ENCODE measurements at places on chromosomes 6 and 20.

- peaks cover 32% of the 10 kb centered on the region for H3K27me3 ChIP-seq
- no peaks in the 10 kb centered on the region for H3K4me1 ChIP-seq
- no peak overlapping the region for H3K27ac ChIP-seq
- no peak for DNase-seq
- H3K36me3 ChIP-seq, result no peaks in the 10 kb centered on the region
Observed at GRCh38 chr20:46545077-46545826, 5.2 kb downstream of the OCSTAMP start.

GRCh38 chr6:16292942-16293341 lies 54.6 kb downstream of the GMPR start:
- no peaks in the 10 kb centered on the region for H3K36me3 ChIP-seq
- DNase-seq, result no peak
- no peaks in the 10 kb centered on the region for H3K27me3 ChIP-seq
- no peak overlapping the region for H3K4me3 ChIP-seq
- no peak overlapping the region for H3K27ac ChIP-seq

DNA sequence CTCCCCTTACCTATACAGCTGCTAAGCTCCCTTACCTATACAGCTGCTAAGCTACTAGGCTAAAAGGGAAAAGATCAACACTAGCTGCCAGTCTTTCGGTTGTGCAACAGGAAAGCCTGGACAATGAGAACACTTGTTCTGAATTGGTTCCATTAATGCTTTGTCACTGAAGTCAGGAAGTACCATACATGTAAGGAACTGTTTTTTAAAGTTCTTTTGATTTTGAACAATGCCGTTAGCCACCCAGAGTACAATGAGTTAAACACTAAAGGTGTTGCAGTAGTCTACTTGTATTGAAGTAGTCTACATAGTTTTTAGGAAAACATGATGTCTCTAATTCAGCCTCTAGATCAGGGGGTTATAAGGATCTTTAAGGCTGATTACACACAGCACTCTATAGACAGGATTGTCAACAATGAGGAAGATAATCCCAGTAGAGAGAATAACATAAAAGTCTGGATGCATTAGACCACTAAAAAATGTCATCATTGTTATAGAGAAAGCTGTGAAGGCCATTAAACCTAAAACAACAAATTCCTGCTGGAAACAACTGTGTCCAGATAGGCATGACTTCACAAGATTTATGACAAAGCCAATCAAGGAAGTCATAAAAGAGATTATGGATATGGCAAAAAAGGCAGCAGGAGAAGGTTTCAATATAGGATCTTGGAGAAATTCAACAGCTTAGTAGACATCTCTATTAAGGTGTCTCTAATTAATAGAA lies 306.3 kb downstream of the PHF3 start:
- H3K4me1 ChIP-seq, result peaks cover 7% of the 10 kb centered on the region
- H3K4me3 ChIP-seq, result no peak overlapping the region
- no peak overlapping the region for H3K27ac ChIP-seq
- H3K36me3 ChIP-seq, result no peaks in the 10 kb centered on the region

- no peaks in the 10 kb centered on the region for H3K36me3 ChIP-seq
- peak; percentile 55 for DNase-seq
Observed at GRCh38 chr6:33808641-33809180, 4.9 kb upstream of the MLN start.

DNA sequence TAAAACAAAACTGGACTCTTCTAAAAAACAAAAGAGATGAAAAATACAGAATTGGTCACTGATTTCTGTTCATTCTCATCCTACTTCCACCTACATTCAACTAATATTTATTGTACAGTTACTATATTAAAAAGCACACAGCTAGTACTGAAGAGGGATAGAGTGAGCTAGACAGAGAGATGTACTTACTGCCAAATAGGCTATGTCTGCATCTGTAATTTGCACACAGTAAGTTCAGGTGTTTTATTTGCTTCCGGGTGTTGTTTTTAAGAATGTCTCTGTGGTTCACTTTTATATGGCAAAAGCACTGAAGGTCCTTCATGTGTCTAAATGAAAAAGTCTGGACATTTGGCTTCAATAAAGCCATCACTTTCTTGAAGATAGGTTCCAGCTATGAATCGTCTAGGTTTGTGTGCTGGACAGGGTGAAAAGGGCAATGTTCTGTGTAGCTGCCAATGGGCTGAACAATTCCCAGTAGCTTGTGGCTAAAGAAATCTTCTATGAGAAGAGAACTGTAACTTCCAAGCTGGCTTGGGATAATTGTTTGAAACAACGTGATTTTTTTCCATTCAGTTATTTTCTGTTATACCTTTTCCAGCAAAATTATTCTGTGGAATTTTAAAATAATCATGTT lies 47.3 kb downstream of the EPB41L2 start:
- no peaks in the 10 kb centered on the region for H3K27me3 ChIP-seq
- H3K36me3 ChIP-seq, result no peaks in the 10 kb centered on the region

- H3K4me3 ChIP-seq, result no peak overlapping the region
- no peak overlapping the region for H3K27ac ChIP-seq
- no peak for DNase-seq
- H3K27me3 ChIP-seq, result peaks cover 4% of the 10 kb centered on the region
- H3K4me1 ChIP-seq, result no peaks in the 10 kb centered on the region
Observed at GRCh38 chr6:35954333-35954732, 33.4 kb upstream of the SRPK1 start.

GRCh38 chr20:14744723-14745122 lies 407.3 kb upstream of the FLRT3 start:
- H3K36me3 ChIP-seq, result no peaks in the 10 kb centered on the region
- no peak for DNase-seq
- no peak overlapping the region for H3K27ac ChIP-seq

GRCh38 chr6:148438632-148439031 lies 96.0 kb downstream of the SASH1 start:
- H3K4me1 ChIP-seq, result peaks cover 22% of the 10 kb centered on the region
- no peak overlapping the region for H3K4me3 ChIP-seq
- DNase-seq, result no peak
- H3K36me3 ChIP-seq, result no peaks in the 10 kb centered on the region
- H3K27ac ChIP-seq, result no peak overlapping the region
- no peaks in the 10 kb centered on the region for H3K27me3 ChIP-seq

DNA sequence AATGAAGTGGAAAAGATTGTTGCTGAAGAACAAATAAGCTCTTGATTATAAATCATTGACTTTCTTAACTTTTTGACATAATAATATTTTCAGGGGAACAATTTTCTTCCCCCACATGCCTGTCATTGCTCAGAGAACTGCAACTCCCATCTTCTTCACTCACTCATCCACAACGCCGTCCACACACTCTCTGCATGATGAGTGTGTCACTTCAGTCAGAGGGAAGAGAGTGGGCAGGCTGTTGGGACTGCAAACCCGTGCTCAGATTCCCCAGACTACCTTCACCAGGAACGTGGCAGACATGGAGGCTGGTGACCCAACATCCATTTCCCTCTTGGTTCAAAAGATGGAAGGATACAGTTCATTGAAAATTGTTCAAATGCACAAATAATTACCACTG lies 650.8 kb downstream of the PRKN start:
- no peaks in the 10 kb centered on the region for H3K27me3 ChIP-seq
- H3K4me3 ChIP-seq, result no peak overlapping the region
- no peak for DNase-seq
- H3K36me3 ChIP-seq, result no peaks in the 10 kb centered on the region
- H3K27ac ChIP-seq, result no peak overlapping the region
- H3K4me1 ChIP-seq, result no peaks in the 10 kb centered on the region

GRCh38 chr20:33791959-33792597 lies 19.1 kb upstream of the CHMP4B start:
- H3K36me3 ChIP-seq, result no peaks in the 10 kb centered on the region
- DNase-seq, result peak; percentile 69
- H3K4me1 ChIP-seq, result no peaks in the 10 kb centered on the region
- H3K4me3 ChIP-seq, result no peak overlapping the region
- H3K27me3 ChIP-seq, result no peaks in the 10 kb centered on the region

DNA sequence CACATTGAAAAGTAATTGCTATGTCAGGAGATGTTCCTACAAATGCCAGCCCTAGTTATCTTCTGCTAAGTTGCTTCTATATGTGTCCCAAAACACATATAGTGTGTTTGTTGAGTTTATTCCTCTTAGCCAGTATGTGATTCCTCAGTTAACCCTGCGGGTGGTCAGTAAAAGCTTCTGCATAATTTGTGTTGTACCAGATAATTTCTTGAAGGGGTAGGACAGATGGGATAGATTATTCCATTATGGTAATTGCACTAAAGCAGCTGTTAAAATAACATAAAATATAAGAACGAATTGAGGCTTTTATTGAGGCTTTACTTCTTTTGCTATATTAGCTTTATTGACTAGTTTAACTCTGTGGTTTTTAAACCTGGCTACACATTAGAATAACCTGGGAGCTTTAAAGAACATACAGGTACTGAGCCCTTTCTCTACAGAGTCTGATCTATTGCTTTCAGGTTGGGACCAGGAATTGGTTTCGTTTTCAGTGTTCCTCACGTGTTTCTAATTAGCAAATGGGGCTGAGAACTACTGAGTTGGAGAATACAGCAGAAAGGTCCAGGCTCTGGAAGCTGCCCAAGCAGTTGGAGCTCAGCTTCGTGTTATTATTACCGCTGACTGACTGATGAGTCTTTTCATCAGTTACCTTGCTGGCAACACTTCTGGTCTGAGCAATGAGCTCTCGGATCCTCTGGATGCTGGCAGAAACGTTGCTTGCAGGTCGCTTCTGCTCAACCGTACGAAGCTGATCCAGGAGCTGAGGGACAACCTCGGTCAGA lies 56.9 kb downstream of the FAM229B start:
- H3K27me3 ChIP-seq, result no peaks in the 10 kb centered on the region
- H3K36me3 ChIP-seq, result no peaks in the 10 kb centered on the region
- peak overlapping the region; percentile 22 for H3K4me3 ChIP-seq
- DNase-seq, result peak; percentile 60
- no peak overlapping the region for H3K27ac ChIP-seq

DNA sequence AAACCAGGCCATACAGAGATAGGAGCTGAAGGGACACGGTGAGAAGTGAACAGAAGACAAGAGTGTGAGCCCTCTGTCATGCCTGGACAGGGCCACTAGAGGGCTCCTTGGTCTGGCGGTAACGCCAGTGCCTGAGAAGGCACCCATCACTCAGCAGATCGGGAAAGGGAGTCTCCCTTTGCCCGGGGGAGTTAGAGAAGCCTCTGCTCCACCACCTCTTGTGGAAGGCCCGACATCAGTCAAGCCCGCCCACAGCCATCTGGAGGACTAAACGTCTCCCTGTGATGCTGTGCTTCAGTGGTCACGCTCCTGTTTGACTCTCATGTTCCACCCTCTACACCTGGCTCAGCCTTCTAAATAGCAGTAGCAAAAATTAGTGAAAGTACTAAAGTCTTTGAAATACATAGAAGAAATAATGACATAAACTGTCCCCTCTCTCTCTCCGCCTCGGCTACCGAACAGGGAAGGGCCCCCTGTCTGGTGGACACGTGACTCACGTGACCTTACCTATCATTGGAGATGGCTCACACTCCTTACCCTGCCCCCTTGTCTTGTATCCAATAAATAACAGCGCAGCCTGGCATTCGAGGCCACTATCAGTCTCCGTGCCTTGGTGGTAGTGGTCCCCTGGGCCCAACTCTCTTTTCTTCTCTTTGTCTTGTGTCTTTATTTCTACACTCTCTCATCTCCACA lies 66.7 kb downstream of the RPP21 start:
- peaks cover 65% of the 10 kb centered on the region for H3K27me3 ChIP-seq
- no peak overlapping the region for H3K4me3 ChIP-seq
- no peak overlapping the region for H3K27ac ChIP-seq
- H3K4me1 ChIP-seq, result no peaks in the 10 kb centered on the region
- no peaks in the 10 kb centered on the region for H3K36me3 ChIP-seq

GRCh38 chr6:35359744-35360348 lies 17.5 kb downstream of the PPARD start:
- H3K4me1 ChIP-seq, result peaks cover 14% of the 10 kb centered on the region
- DNase-seq, result no peak
- no peak overlapping the region for H3K4me3 ChIP-seq
- no peak overlapping the region for H3K27ac ChIP-seq
- no peaks in the 10 kb centered on the region for H3K36me3 ChIP-seq
- H3K27me3 ChIP-seq, result no peaks in the 10 kb centered on the region

- peak; percentile 37 for DNase-seq
- H3K27me3 ChIP-seq, result no peaks in the 10 kb centered on the region
- no peak overlapping the region for H3K4me3 ChIP-seq
- peaks cover 85% of the 10 kb centered on the region for H3K36me3 ChIP-seq
- no peak overlapping the region for H3K27ac ChIP-seq
- H3K4me1 ChIP-seq, result no peaks in the 10 kb centered on the region
Observed at GRCh38 chr6:41092421-41093140, 19.8 kb downstream of the NFYA start.

- no peaks in the 10 kb centered on the region for H3K36me3 ChIP-seq
- H3K4me3 ChIP-seq, result no peak overlapping the region
- peak; percentile 42 for DNase-seq
- no peaks in the 10 kb centered on the region for H3K4me1 ChIP-seq
- H3K27me3 ChIP-seq, result no peaks in the 10 kb centered on the region
Observed at GRCh38 chr20:39338469-39339376, 376.6 kb downstream of the DHX35 start.

- no peaks in the 10 kb centered on the region for H3K36me3 ChIP-seq
- peaks cover 11% of the 10 kb centered on the region for H3K27me3 ChIP-seq
- no peaks in the 10 kb centered on the region for H3K4me1 ChIP-seq
Observed at GRCh38 chr20:61324906-61325305, 72.8 kb downstream of the CDH4 start.

DNA sequence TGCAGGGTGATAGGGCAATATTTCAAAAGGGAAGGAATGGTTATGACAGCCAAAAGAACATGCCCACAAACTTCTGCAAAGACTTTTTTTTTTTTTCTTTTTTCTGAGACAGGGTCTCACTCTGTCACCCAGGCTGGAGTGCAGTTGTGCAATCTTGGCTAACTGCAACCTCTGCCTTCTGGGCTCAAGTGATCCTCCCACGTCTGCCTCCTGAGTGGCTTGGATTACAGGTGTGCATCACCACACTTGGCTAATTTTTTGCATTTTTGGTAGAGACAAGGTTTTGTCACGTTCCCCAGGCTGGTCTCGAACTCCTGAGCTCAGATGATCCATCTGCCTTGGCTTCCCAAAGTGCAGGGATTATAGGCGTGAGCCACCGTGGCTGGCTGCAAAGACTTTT lies 117.6 kb upstream of the ADGRF1 start:
- no peaks in the 10 kb centered on the region for H3K36me3 ChIP-seq
- no peaks in the 10 kb centered on the region for H3K4me1 ChIP-seq
- no peak overlapping the region for H3K4me3 ChIP-seq

DNA sequence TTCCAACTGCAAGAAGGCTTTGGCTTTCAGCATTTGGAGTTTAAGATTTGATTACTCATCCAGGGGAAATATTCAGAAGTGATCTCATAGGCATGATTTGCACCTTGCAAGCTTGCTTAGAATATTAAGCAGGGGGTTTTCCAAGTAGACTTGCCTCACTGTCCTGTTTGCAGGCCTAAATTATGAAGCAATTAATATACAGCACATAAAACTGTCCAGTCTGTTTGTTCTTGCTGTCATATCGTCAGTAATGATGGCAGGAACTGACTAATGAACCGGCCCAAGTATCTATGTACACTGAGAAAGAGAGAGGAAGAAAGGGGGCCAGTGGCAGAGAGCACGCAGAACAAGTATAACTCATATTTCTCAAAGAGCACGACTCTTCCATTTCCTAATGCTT lies 212.5 kb upstream of the SUPT3H start:
- peak overlapping the region; percentile 84 for H3K27ac ChIP-seq
- no peaks in the 10 kb centered on the region for H3K27me3 ChIP-seq
- no peak overlapping the region for H3K4me3 ChIP-seq
- peak; percentile 58 for DNase-seq
- no peaks in the 10 kb centered on the region for H3K36me3 ChIP-seq

GRCh38 chr6:170545405-170545804 lies 7.7 kb downstream of the PSMB1 start:
- H3K27me3 ChIP-seq, result no peaks in the 10 kb centered on the region
- no peak overlapping the region for H3K4me3 ChIP-seq
- peaks cover 98% of the 10 kb centered on the region for H3K36me3 ChIP-seq
- no peak overlapping the region for H3K27ac ChIP-seq
- DNase-seq, result no peak

All from A673 (cell line).